NCI-H187 (cell line): ENCODE measurements at places on chromosomes 12 and 14.
A peak's percentile ranks its signal among the peaks of the same experiment; 100 is the strongest.

GRCh38 chr12:92695577-92695976 is 7.2 kb upstream of the PLEKHG7 start:
- no peak for DNase-seq

DNA sequence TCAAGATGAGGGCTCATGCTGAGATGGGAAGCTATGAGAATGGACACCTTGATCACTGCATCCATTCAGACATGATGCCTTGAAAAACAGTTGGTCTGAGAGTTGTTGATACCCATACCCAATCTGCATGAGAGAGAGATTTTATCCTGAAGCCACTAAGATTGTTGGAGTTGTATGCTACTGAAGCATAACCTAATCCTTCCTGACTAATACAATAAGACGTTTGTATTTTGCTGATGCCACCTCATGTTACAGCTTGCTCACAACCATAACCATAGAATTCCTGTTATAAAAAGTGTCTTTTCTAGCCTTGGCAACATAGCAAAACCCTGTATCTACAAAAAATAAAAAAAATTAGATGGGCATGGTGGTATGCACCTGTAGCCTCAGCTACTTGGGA is 12.7 kb upstream of the SERPINA1 start:
- no peak for DNase-seq

DNA sequence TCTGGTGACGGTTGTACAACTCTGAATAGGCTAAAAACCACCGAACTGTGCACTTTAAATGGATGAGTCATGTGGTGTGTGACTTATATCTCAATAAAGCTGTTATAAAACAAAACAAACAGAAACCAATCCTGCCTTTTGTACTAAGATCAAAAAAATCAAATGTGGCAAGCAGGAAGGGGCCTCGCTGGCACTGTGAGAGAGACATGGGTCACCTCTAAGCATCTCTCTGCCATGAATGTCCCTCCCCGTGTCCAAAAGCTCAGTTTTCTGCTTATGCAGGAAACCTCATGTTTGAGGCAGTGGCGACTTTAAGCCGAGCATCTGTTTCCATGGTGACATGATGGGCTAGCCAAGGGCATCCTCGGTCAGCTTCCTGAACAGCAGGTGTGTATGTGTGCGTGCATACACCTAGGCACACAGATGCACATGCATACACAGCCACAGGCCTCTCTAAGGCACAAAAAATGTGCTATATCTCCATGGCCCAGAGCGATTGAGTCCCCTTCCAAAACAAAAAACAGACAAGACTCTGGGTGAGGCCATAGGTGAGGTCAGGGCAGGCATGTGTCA is 44.4 kb downstream of the ARL6IP4 start:
- no peak for DNase-seq

GRCh38 chr14:71932229-71932981 is at the start of gene RGS6:
Gene RGS6, plus strand, starts transcription at chr14:71932429.
- no peak for DNase-seq

DNA sequence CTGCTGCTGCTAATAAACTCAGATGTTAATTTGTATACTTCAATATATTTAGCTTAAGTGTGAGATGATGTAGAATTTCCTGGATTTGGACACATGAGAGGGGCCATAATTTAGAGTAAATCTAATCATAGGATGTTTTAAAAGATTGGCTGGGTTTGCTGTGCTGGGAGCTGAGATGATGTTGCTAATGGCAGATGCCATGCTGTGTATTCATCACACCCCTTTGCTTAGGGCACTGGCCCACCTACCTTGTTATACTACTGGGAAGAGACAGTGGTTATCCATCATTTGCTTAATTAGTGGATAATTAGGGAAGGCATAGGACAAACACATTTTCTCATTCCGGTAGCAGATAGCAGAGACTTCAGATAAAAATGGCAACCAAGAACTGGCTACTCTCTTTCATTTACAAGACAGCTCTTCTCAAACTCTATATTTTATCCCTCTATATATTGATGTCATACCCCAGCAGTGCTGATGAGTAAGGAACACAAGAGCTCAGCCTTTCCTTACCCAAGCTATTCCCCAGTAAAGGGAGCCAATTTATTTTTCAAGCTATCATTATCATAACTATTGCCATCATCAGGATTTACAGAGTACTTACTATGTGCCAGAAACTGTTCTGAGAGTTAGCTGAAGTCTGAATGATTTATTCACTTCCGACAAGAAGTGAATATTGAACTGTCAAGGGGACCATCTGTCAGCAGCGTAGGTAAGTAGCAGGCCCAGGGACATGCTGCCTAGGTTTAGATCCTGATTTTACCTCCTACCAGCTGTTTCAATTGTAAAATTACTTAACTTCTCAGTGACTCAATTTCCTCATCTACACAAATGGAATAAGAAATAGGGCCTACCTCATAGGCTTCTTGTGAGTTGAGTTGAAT is 204.6 kb upstream of the FLRT2 start:
- no peak for DNase-seq

- no peak for DNase-seq
Observed at GRCh38 chr14:75667099-75667765, 6.2 kb downstream of the TTLL5 start.

DNA sequence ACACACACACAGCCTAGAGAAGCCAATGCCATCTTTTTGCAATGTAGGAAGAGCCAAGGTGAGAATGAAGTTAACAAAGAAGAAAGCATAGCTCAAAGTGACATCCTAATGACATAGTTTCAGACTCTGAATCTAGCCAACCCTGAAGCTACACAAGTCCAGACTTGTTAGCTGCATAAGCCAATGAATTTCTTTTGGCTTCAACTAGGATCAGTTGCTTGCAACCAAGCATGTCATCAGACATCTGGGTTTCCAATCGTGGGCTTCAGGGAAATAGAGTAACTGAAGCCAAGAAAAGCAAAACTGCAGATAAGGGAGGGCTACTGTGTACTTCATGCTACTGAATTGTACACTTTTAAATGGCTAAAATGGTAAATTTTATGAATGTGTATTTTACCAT is 4.4 kb upstream of the GPHN start:
- DNase-seq, result no peak

DNA sequence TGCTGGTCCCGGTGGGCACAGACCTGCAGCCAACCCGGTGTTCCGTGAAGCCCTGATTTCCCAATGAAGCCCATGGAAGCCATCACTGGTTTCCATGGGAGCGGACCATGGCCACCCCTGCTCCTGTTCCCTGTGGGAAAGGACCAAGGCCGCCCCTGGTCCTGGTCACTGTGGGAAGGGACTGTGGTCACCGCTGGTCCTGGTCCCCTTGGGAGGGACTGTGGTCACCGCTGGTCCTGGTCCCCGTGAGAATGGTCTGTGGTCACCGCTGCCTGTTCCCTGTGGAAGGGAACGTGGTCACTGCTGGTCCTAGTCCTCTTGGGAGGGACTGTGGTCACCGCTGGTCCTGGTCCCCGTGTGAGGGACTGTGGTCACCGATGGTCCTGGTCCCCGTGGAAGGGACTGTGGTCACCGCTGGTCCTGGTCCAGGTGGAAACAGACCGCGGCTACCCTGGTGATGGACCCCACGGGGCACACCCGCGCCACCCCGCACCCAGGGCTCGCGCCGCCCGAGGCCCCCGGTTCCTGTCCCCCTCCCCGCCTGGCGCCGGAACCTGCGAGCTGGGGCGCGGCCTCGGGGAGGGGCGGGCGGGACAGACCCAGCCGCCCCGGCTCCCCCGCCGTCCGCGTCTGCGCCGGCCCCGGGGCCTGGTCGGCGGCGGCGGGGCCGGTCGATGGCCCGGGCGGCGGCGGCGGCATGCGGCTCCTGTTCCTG is at the start of gene GLT1D1:
GLT1D1 (plus strand) TSS at position 594 of the 715 bp plus-strand sequence; CDS start at position 698, 104 bp downstream.
- no peak for DNase-seq

DNA sequence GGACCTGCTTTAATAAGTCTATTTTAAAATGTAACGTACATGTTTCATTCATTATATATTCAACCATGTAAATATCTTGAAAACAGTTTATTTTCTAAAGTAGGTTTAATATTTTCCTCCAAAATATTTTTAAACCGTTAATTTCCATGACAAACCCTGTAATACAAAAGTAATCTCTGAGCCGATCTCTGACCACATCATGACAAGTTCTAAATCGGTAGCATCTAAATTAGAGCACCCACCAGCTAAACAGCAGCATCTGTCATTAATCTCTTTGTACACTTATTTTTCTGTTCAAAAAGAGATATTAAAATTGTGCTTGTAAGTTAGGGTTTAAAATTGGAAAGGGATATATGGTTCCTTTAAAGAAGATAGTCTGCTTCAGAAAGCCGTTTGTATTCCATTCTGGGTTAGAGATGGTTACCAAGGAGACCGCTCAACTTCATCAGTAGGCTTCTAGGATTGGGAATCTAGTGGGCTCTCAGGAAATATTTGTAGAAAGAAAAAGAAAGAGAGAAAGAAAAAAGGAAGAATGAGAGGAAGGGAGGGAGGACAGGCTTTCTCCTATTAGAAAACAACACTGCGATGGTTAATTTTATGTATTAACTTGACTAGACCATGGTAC is 232.5 kb upstream of the FOXN3 start:
- no peak for DNase-seq

GRCh38 chr12:17104801-17105200 is 498.8 kb upstream of the LMO3 start:
- no peak for DNase-seq

DNA sequence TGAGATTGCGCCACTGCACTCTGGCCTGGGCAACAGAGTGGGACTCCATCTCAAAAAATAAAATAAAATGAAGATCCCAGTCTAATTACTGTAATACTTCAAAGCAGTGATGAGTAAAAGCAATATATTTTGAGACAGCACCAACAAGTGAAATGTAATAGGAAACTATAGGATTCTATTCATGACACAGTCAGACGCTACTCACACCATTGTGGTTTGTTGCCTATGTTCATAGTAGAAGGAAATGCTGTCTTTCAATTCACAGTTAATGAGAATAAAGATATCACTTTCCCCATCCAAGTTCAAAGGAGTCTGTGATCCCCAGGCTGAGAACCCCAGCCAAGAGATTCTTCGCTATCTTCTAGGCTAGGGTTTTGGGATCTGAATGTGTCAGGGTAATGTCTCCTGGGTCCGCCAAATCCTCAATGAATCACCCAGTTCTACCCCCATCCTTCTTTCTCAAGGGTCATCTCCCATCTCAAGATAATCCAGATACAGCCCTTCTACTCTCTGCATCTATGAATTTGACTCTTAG is 16.6 kb upstream of the DTX1 start:
- no peak for DNase-seq

- DNase-seq, result no peak
Observed at GRCh38 chr14:102211240-102211639, 71.5 kb downstream of the WDR20 start.

DNA sequence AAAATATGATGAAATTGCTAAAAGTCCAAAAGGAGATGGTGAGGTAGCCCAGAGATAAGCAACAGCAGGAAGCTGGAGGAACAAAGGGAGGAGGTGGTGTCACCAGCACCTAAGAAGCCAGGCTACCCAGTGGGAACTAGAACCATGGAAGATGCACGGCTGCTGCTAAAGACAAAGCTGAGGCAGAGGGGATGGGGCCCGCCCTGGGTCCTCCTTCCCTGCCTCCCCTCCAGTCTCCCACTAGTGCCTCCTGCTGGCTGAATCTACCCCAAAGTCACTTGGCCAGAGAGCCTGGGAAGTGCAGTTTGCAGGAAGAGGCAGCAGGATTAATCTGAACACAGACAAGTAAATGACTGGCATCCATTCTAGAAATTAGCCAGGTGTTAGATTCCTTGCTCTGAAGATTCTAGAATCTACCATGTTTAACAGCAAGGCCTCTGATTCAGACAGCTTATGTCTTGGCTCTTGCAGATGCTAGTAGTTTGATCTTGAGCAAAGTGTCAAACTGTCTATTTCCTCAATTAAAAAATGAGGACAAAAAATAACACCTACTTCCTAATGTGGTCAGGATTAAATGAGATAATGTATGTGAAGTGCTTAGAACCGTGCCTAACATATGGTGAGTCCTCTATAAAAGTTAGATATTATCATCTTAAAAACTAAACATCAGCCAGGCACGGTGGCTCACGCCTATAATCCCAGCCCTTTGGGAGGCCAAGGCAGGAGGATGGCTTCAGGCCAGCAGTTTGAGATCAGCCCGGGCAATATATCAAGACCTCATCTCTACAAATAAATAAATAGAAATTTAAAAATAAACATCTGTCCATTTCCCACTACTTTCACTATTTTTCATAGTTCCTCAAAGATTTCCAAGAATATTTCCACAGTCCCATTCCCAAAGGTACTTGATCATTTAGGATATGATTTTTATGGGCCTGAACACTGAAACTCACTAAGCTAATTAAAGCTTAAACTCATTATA is 5.8 kb upstream of the LRP10 start:
- DNase-seq, result no peak

- DNase-seq, result no peak
Observed at GRCh38 chr14:93729993-93730392, 58.3 kb downstream of the PRIMA1 start.

DNA sequence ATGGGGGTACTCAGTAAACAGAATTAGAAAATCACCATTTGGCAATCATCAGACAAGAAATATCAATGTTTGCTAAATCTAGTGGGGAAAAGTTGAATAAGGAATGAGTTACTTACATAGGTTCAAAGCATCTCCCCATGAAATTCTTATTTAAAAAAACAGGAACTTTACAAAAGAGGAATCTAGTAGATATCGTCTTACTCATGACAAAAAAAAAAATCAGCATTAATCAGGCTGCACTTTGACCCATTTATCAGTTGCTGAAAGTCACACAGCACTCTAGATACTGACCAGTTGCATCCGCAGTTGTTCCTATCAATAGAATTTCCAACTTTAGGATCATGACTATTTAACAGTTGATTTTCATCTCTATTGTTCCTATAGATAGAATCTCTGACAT is 5.8 kb upstream of the DICER1 start:
- no peak for DNase-seq

GRCh38 chr12:43444940-43445564 is 107.0 kb downstream of the ADAMTS20 start:
- DNase-seq, result peak; percentile 41

- no peak for DNase-seq
Observed at GRCh38 chr14:57712102-57712501, 153.8 kb downstream of the SLC35F4 start.

GRCh38 chr12:46983959-46984841 is 95.2 kb upstream of the PCED1B start:
- no peak for DNase-seq

- no peak for DNase-seq
Observed at GRCh38 chr12:6959058-6959804, 8.1 kb downstream of the PTPN6 start.

DNA sequence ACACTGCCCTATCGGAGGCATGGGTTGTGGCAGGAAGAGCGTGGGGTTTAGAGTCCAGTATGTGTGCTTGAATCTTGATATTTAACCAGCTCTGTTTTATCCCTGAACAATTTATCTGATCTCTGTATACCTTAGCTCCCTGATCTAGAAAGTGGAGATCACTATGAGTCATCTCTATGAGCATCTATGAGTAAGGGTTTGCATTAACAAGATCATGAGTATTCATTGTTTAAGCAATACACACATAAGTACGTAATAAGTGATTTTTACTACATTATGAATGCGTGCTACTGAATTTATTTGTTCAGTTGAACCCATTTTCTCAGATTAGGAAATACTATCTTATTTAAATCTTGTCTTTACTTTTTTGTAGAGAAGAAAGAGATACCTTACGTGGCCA is 49.4 kb downstream of the GPATCH2L start:
- no peak for DNase-seq
